ENCODE measurements at places on chromosomes 4 and X.

GRCh38 chr4:140856621-140857062, 100.5 kb upstream of the TBC1D9 start:
- peak; percentile 29 for DNase-seq

DNA sequence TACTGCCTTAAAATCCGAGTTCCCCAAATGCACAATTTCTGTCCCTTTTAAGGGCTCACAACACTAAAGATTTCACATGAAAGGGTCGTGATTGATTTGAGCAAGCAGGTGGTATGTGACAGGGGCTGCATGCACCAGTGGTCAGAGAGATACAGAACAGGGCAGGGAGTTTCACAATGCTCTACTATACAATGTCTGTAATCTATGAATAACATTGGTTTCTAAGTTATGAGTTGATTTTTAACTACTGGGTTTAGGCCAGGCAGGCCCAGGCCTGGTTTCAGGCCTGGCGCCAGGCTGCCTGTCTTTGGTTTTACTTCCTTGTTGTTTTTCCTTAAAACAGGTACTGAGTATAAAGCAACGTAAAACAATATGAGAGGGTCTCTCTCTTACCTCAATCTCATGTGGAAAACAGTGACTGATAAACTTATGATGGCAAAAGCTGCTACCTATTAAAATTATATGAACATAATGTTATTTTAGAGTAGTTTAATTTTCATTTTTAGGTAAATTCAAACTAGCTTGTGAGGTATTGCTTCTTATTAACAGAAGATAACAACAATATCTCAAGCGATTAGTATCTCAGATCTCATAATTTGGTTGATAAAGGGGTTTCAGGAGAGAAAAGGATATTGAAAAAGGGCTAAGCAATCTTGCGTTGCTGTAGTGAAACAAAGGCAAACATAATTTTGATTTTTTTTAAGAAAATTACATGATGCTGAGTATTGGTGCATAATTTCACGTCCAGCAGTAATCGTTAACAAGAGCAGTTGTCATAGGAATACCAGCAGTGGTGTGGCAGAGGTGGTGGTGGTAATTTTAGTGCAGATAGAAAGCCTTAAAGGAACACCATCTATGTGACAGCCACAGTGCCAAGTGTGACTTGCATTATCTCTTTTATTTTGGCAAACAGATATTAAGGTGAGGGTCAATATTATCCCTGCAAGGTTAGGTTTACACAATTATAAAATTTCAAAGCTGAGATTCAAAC, 944.4 kb upstream of the GRID2 start:
- DNase-seq, result no peak

DNA sequence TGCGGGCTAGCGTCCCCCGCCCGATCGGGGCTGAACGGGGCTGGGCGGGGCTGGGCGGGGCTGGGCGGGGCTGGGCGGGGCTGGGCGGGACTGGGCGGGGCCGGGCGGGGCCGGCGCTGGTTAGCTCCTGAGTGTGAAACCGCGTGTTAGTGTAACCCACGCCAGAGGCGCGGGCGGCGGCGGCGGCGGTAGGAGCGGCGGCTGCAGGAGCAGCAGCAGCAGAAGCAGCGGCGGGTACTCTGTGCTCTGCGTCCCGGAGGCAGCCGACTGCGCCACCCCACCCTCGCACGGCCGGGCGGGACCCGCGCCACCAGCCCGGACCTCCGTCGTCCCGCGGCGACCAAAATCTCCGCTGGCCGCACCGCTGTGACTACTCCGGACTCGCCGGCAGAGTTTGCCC, 128.1 kb downstream of the LAS1L start:
- no peak for DNase-seq

- DNase-seq, result no peak
Measured at GRCh38 chr4:118889312-118889691, 648 bp downstream of the SYNPO2 start.

DNA sequence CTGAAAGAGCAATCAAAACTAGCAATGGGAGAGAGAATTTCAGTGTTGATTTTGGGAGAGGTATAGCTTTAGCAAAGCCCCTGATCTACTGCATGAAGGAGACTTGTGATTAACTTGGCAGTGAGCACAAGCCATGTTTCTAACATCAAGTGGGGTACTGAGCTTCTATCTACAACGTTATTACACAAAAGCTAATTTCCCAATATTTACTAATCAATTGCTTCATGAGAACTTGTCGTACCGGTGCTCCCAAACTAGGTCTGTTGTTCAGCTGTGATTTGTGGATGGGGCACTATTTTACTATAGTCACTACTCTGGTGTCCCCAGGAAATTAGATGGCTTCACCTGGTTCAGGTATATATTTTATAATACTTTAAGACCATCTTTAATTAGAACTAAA, 16.2 kb downstream of the ANK2 start:
- DNase-seq, result no peak

DNA sequence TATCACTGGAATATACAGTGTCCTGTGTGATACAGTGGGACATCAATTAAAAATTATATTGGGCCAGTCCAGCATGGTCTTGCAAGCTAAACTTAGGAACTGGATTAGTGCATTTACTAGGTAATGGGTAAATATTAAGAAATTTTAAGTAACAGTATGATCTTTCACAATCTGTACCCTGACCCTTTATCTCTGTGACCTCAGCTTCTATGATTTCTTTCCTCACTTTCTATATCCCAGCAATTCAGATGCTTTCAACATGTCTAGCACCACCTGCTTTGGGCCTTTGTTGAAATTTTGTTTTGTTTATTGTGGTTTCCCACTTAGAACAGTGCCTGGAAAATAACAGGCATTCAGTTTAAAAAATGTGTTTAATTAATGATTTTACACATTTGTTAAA, 2295.4 kb downstream of the ARAP2 start:
- no peak for DNase-seq

GRCh38 chr4:20137176-20137575, 114.5 kb upstream of the SLIT2 start:
- no peak for DNase-seq

DNA sequence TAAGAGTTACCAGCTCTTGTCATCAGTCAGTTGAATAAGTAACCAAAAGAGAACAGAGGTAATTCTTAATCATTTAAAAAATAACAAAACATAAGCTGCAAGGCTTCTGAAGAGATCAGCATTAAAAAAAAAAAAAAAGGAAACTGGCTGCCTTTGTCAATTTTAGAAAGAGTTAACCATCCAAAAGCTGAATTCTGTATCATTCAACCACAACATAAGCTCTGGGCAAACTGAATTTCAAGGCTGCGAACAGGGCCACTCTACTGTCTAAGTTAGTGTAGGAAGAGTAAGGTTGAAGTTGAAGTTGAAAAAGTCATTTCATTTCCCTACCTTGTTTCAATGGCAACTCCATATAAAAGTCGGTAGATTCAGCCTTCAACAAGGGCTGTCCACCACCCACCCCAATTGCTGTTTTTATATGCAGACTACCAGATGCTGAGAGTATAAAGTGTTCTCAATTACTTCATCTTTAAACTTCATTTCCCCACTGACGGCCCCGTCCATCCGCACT, 1.1 kb upstream of the LIN54 start:
- no peak for DNase-seq

GRCh38 chr4:118920247-118920646, 31.6 kb downstream of the SYNPO2 start:
- DNase-seq, result peak; percentile 10

DNA sequence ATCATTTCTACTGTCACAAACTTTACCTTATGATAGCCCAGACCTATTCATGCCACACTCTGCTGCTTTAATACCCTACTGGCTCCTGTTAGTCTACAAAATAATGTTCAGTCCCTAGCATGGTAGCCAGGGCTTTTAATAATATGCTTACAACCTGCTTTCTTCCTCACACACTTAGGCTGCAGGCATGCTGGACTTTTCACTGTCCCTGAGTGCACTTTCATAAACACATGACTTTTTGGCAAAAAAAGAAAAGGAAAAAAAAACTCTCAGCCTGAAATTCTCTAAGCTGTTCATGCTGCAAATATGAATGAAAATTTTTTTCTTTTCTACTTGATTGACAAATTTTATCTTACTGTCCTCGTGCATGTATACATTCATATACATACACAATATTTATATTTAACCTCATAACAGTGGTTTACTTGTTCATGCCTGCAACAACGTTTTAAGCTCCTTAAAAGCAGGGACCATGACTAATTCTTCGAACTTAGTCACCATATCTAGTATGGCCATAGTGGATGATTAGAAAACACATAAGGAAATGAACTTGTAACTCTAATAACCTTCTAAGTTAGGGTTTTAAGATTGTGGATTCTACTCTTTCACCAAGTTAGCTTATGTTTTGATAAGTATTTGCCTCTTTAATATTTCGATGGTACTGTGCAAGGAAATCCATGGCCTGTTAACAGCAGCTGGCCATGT, 229.5 kb downstream of the SPCS3 start:
- no peak for DNase-seq

GRCh38 chr4:100657187-100657586, 139.4 kb upstream of the EMCN start:
- DNase-seq, result peak; percentile 97

GRCh38 chrX:149512225-149512885, 7.2 kb upstream of the IDS start:
- peak; percentile 74 for DNase-seq

DNA sequence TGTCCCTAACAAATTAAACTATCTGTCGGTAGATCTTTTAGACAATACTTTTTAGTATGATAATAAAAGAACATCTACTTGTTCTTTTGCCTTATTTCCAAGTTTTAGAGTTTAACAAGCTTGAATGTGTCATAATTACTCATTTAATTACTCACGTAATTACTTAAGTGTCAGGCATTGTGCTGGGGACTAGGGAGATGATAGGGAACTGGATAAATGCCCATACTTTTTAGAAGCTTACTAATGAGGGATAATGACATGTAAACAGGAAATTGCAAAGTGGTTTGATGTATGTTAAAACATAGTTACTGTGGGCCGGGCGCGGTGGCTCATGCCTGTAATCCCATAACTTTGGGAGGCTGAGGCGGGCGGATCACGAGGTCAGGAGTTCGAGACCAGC, 158.3 kb downstream of the DMD start:
- no peak for DNase-seq

DNA sequence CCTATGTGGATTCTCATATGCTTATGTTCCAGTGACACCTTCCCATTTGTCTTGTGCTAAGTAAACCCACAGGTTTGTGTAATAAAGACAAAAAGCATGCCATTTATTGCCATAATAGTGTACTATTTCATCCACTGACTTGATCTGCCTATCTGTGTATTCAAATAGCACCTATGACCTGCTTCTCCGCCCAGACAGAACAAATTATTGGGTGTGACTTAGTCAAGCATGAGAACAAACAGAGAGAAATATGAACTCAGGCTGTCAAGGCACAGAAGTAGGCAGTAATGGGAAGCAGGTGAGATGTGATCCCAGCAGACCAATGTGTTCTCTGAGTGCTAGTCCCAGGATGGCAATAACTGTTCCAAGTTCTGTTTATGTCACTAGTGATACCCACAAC, 25.4 kb downstream of the ELOVL6 start:
- DNase-seq, result no peak

- no peak for DNase-seq
Measured at GRCh38 chr4:76322236-76322635, 15.7 kb downstream of the STBD1 start.

DNA sequence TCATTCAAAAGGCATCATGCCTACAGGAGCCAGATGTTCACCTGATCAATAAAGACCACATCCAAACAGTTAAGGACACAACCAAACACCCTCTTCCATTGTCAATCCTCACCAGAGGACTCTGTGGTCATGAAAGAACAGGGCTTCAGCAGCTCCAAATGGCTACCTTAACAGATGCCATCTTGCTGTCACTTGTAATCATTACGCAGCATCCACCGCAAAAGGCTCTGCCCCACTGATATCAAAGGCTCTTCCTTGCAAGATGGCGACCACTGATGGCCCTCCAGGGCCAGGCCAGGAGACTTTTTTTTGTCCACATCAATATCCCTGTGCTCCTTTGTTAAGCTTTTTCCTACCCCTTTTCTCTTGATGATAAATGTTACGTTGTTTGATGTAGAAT, 157.4 kb downstream of the DHRSX start:
- no peak for DNase-seq

DNA sequence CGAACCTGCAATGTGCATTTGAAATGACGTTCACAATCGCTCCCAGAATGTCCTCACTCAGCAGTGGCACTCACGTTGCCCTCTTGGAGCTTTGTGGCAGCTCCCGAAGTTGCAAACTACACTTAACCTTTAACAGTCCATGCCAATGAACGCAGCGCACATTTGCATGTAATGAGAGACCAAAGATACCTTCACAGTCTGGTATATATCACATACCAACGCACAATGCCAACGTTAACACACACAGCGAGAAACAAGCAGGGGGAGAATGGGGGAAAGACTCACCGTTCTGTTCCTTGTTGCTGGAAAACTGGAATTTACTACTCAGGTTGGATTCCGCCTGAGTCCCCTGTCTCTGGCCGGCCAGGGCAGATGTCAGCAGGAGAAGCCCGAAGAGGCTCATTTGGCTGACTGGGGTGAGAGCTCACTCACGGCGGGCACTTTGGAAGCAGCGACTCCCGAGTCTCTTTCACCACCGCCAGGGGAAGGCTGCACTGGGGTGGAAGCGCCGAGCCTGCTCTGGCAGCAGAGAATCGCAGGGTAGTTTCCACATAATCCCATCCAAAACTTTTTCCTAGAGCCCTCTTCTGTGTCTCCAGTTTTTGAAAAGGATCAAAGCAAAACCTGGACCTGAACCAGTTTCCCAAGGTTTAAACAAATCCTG, 966 bp downstream of the PDGFC start:
- peak; percentile 70 for DNase-seq

GRCh38 chrX:10952619-10953018, 158.5 kb upstream of the HCCS start:
- DNase-seq, result no peak

DNA sequence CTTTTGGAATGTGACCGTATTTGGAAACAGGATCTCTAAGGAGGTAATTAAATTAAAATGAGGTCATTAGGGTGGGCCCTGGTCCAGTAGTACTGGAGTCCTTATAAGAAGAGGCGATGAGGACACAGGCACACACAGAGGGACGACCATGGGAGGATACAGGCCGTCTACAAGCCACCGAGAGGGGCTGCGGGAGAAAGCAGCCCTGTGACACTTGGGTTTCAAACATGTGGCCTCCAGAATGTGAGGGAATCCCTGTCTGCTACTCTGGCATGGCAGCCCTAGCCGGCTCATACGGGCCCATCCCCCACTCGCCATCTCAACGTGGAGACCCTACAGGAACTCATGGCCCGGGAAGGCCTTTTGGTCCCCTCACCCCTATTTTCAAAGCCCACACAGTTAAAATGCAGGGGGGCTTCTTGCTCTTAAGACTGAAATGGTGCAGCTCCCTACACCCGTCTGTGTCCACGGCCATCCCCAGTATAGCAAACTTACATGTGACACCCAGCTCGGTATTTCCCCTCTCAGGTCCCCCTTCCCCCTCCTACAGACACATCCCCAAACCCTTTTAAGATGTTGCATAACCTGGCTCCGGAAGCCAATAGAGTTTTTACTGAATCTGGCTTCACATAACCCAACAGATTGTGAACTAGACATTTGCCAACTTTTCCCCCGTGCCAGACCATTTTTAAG, 124.1 kb upstream of the TBL1X start:
- DNase-seq, result peak; percentile 3

DNA sequence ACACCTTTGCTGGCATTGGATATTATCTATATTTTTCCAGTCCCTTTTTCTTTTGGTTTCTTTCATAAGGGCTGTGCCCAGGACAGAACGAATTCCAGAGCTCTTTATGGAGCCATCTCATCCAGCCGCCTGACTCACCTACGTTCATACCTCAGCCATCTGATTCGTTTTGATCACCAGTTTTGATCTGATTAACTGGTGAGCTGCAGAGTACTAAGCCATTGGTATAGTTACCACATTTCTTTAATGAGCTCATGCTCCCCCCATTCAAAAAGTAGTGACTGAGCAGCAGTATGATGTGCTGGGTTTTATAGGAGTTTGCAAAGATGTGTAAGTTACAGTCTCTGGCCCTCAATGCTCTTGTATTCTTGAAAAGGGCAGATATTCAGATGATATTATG, 43.0 kb upstream of the CDKN2AIP start:
- no peak for DNase-seq

All from dermis blood vessel endothelial cell (primary cell).